Stimulated activated CD4-positive, alpha-beta T cell treated with anti-CD3 and anti-CD28 coated beads, Interleukin-15, amount 100 ng/mL, for 48 hours (primary cell): ENCODE measurements at places on chromosomes 3 and 15.

DNA sequence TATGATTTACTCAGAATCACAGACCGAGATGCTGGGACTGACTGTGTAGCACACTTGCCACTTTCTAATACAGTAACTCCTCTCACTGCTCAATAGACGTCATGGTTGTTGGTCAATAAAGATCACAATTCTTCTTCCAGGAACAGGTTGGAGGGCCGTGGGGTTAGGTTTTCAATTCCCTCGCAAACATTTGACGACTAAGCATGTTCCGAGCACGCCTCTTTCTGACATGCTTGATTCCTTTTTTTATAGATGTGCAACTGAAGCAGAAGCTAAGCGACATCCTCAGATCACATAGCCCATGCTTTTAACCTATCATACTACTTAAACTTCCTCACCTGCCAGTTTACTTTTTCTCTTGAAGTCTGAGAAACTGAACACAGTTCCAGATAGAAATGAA lies 61.0 kb downstream of the GRM7 start:
- no peak for DNase-seq

- peak; percentile 63 for DNase-seq
Observed at GRCh38 chr15:63436872-63437375, 55.3 kb upstream of the CA12 start.

DNA sequence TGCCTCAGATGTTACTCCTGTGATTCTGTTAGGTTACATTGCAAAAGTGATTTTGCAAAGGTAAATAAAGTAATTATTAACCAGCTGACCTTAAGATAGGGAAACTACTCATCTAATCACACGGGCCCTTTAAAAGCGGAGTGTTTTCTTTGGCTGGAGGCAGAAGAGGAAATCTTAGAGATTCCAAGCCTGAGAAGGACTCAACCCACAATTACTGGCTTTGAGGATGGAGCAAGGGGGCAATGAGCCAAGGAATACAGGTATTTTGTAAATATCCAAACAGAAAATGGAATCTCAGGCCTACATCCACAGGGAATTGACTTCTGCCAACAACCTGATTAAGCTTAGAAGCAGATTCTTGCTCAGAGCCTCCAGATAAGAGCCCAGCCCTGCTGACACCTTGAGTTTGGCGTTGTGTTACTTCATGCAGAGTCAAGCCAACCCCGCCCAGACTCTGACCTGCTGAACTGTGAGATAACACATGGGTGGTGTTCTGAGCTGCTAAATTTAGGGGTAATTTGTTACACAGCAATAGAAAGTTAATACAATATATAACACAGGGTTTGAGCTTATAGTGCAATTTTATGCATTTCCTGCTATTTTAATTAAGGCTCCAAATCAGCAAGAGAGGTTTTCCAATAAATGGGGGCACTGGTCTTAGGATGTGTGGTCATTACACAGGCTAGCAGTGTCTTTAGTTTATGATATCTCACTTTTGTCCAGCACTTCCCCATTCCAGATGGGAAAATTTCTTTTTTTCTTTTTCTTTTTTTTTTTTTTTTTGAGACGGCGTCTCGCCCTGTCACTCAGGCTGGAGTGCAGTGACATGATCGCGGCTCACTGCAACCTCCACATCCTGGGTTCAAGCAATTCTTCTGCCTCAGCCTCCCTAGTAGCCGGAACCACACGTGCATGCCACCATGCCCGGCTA lies 19.5 kb downstream of the NFKBIZ start:
- DNase-seq, result no peak

GRCh38 chr15:39365873-39366272 lies 215.0 kb upstream of the THBS1 start:
- no peak for DNase-seq

GRCh38 chr3:177973241-177973840 lies 562.9 kb upstream of the KCNMB2 start:
- DNase-seq, result no peak

DNA sequence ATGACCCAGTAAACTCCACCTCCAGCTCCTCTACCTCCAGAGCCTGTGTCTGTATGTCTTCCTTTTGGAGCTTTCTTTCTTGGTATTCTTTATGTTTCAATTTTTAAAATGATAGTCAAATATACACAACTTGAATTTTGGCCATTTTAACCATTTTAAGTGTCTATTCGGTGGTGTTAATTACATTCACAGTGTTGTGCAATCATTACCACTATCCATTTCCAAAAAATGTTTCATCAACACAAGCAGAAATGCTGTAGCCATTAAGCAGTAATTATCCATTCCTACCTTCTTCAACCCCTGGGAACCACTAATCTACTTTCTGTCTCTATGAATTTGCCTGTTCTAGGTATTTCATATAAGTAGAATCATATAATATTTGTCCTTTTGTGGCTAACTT lies 194.5 kb upstream of the TSC22D2 start:
- DNase-seq, result no peak

GRCh38 chr3:39287216-39288164 lies 7.7 kb upstream of the CX3CR1 start:
- no peak for DNase-seq

DNA sequence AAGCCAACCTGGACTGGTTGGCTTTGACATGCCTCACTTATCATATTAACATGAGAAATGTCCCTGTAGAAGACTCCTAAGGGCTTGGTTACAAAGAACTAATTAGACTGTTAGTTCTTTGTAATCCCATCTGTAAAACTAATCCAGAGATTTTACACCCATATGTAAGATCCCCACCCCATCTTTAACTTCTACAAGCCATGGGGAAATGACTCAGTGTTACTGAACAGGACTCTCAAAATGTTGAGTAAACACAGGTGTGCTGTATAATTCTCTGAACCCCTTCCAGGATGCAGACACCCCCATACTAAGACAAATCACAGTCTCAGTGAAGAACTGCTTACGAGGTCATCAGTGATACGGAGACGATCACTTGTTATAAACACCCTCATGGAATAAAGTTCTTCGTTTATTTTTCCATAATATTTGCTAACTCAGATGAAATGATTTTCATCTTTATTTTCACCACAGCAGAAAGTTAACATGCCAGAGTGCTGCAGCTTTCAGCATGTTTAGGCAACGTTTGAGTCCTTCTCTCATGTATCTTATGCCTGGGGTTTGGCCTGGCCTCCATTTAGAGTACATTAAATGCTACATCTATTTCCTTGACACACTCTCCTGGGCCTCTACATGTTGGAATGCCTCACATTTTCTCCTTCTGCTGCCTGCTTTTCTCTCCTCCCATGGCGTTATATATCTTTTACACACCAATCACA lies 55.3 kb upstream of the LEKR1 start:
- DNase-seq, result no peak

GRCh38 chr3:87120881-87121280 lies 106.2 kb upstream of the CHMP2B start:
- no peak for DNase-seq

GRCh38 chr15:66798426-66799061 lies 96.5 kb downstream of the SMAD6 start:
- DNase-seq, result no peak

- no peak for DNase-seq
Observed at GRCh38 chr3:25090698-25091453, 337.2 kb upstream of the RARB start.

GRCh38 chr15:98062869-98063268 lies 102.4 kb downstream of the ARRDC4 start:
- DNase-seq, result no peak

DNA sequence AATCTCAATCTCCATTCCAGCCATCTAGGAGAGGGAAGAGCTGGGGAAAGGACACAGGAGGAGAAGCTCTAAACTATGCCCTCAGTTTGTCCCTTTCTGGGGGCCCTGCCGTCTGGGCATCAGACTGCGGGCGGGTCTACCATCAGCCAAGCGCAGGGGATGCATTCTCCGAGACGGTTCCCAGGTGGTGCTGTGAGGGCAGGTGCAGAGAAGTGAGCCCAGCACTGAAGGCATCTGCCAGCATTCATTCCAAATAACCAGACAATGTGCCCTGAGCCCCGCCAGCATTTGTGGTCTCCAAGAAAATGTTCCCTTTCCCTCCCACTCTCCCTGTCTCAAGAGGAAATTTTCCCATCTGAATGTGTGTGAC lies 265.7 kb downstream of the XXYLT1 start:
- DNase-seq, result no peak

GRCh38 chr3:31924610-31925270 lies 56.3 kb downstream of the OSBPL10 start:
- DNase-seq, result no peak

GRCh38 chr3:48427630-48427962 lies 2.3 kb downstream of the PLXNB1 start:
- no peak for DNase-seq

- no peak for DNase-seq
Observed at GRCh38 chr3:50195501-50196252, 4.3 kb downstream of the GNAT1 start.

GRCh38 chr3:76131396-76132153 lies 346.2 kb upstream of the ZNF717 start:
- DNase-seq, result no peak

- DNase-seq, result no peak
Observed at GRCh38 chr15:57388464-57388863, 12.2 kb downstream of the CGNL1 start.

DNA sequence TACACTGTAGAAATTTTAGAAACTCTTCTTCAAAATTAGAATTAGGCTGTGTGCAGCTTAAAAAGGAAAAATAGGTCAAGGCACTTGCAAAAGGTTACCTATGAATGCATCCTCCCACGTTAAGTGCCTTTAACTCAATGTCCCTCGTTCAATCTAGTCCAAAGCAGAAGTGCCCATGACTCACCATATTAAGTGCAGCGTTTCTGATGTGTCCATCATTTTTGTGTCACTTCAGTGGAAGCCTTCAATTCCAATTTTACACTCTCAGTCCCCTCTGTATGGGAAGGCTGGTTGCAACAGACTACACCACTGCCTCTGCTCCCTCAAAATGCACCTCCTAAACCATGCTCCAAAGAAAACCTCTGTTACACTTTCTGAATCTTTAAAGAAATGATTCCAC lies 53.4 kb downstream of the FOXB1 start:
- no peak for DNase-seq

DNA sequence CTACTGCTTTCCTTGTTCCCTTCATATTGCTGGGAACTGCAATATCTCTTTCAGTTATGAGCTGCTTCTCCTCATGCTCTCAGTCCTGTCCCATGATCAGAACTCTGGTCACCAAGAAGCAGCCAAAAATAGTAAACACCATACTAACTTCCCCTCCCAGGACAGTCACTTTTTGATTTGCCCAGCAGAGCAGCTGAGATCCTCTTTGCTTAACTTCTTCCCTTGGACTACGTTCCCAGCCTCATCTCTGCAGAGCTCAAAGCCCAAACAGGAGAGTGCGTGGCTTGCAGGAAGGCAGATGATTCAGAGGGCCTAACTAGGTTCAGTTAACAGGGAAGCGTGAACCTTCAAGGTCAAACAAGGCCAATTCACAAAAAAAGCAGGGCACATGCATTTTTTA lies 153.2 kb downstream of the CTNNB1 start:
- no peak for DNase-seq

DNA sequence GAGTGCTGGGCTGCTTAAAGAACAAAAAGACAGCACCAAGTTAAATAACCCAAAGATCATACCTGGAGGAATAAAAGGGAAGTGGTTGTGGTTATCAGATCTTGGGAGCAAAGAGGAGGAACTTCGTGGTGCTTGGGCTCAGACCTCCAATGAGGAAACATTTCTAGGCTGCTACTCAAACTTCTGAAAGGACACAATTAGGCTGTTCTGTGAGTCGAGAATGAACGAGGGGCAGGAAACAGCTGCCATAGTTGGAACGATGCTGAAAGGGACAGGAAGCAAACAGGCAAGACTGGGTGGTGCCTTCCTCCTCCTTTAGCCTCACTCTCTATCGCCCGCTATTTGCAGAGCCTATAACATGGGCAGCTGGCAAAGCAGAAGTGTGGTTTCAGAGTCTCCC lies 276.3 kb upstream of the ARRDC4 start:
- DNase-seq, result no peak

DNA sequence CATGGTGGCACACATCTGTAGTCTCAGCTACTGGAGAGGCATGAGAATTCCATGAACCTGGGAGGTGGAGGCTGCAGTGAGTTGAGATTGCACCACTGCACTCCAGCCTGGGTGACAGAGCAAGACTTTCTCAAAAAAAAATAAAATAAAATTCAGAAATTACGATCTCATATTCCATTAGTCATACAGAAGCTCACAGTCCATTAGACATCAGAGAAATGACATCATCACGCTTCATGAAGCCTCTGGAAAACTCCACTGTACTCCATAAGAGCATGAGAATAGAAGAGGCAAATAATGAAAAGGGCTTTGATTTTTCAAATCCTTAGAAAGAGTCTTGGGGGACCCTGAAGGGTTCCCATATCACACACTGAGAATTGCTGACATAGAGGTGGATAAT lies 145.0 kb upstream of the MITF start:
- no peak for DNase-seq

GRCh38 chr3:71218508-71218907 lies 365.0 kb downstream of the FOXP1 start:
- no peak for DNase-seq

- DNase-seq, result no peak
Observed at GRCh38 chr3:147419781-147420224, 10.6 kb downstream of the ZIC1 start.

DNA sequence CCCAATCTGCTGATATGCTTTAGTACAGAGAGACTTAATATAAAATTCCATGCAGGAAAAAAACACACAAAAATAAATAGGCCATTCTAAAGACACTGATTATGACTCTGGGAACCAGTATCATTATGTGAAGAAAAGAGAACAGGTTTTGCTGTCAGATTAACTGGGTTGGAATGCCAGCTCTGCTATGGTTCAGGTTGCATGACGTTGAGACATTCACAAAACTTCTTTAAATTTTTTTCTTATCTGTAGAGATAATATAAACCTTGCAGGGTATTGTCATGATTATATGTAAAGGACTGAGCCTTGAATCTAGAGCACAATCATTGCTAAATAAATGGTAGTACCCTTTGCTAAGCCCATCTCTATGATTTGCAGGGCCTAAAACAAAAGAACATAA lies 86.0 kb downstream of the CPNE4 start:
- DNase-seq, result no peak

DNA sequence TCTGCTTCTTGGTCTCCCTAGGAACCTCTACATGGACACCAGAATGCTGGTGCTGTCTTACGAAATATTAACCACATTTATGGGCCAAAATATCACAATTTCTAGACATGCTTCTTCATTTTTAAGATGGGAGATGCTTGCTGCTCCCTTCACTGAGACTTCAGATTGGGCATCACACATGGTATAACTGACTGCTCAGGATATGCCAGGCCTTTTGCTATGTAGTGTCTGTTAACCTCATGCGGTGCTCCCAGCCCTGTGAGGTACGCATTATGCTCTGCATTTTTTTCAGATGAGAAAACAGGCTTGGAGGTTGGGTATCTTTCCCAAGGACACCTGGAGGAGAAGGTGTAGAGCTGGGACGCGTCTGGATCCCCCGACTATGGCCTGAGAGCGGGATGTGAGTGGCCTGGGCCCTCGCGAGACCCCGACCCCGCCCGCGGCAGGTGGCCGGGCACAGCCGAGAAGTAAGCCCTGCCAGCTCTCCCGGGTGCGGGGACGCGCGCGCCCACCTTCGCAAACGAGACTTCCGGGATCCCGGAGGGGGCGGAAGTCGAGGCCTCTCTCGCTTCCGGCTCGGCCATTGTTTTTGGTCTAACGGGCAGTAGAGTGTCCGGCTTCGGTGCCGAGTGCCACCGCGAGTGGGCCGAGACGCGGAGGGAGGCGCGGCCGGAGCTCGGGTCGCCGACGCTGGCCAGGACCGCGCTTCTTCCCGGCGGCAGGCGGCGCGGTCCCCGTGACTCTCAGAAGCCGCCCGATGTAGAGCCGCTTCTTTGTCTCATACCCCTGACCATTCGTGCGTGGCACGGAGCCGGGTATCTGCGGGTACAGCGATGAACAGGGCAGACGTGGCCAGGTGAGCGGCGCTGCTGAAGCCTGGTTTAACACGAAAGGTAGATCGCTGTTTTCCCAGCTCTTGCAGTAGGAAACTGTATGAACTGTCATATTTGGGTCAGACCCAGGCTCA lies at the start of gene ZKSCAN7:
Gene ZKSCAN7, plus strand, starts transcription at position 568 of the 967 bp plus-strand sequence. CDS start 1,855 bp downstream, outside the sequence.
- peak; percentile 35 for DNase-seq
